ENCODE measurements at places on chromosomes 12 and 14. TPM values are rescaled to one million over a fixed set of nuclear protein-coding genes. Genes with fewer than 3 reads are reported as not detected.

DNA sequence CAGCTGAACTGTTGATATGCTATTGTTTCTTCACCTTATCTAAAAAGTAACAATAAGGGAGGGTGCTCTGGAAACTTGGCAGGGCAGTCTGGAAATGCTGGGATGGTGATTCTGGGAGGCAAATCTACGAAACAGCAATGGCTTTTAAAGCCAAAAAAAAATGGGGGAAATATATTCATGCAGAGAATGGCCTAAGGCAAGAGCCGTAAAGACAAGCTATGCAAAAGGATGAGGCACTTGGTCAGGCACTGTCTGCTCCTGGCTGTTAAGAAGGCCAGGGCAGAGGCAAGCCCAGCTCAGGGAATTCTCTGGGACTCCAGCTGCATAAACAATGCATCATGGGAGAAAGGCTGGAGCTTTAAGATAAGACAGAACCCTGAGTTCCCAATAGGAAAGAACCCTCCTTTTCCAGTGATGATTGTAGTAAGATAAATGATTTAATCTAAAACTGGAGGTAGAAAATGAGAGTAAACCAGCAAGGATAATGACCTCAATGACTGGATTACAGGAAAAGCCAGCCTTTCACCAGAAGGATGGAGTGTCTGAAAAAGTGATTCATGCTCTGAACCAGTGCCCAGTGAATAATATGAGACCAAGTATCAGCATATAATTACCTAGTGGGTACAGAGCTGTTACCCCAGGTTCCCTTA lies 46.0 kb downstream of the ITPR2 start:
- peaks cover 24% of the 10 kb centered on the region for H3K4me1 ChIP-seq
- no peaks in the 10 kb centered on the region for H3K27me3 ChIP-seq
- peaks cover 37% of the 10 kb centered on the region for H3K36me3 ChIP-seq
- no peak overlapping the region for H3K4me3 ChIP-seq
- H3K27ac ChIP-seq = no peak overlapping the region

The BATF gene
- total RNA-seq = 47.9 TPM

DNA sequence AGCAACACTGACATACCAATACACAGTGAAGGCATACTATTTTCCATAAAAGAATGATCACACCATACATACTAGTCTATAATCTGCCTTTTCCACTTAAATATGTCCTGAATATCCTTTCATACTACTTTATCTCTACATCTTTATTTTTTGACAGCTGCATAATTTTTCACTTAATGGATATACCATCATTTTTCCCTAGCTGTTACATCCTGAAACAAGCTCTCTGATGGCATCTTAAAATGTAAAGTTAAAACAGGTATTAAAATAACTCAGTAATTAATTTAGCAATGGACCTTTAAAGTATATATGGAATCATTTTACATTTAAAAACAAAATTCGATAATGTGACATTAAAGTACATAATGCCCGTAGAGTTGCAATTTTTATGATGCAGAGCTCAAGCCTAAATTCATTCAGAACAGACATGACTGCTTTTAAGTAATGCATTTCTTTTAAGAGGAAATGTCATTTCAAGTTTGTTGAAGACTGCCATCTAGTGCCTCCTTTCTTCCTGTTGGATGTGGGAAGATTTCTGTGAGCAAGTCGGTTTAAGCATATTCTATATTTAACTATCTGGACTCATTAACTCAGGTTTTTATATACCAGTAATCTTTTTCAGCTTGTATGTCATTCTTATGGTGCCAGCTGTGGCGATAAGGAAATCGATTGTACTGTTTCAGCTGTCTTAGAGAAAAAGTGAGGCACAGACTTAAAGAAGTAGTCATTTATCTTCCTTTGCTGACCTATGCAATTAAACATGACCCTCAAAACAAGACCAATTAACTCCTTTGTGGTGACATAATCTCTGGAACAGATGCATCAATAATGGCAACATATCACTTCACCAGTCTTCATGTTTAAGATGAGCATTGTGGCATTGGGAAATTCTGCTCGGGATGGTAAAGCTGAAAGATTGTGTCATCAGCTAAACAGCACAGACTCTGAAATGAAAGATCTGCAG lies 20.3 kb downstream of the PRICKLE1 start:
- H3K4me1 ChIP-seq = no peaks in the 10 kb centered on the region
- DNase-seq = no peak
- no peaks in the 10 kb centered on the region for H3K27me3 ChIP-seq
- no peaks in the 10 kb centered on the region for H3K36me3 ChIP-seq
- H3K4me3 ChIP-seq = no peak overlapping the region

DNA sequence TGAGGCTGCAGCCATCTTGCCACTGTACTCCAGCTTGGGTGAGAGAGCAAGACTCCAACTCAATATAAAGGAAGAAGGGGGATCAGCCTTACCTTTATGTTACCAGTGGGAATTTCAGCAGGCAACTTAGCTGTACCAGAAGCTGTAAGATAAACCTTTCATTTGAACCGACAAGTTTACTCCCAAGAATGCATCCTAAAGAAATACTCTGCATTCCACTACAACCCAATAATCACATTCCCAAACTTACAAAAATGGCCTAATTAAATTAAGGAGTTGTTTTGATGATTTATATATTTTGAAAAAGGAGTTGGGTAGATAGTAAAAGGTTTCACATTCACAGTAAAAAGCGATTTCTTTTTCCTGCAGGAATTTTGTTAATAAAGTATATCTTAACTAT lies 241.4 kb downstream of the TTC8 start:
- no peak overlapping the region for H3K4me3 ChIP-seq
- no peak for DNase-seq
- peaks cover 1% of the 10 kb centered on the region for H3K27me3 ChIP-seq
- no peaks in the 10 kb centered on the region for H3K36me3 ChIP-seq

- H3K27ac ChIP-seq = no peak overlapping the region
- H3K4me1 ChIP-seq = no peaks in the 10 kb centered on the region
- DNase-seq = no peak
- H3K27me3 ChIP-seq = no peaks in the 10 kb centered on the region
- no peak overlapping the region for H3K4me3 ChIP-seq
- no peaks in the 10 kb centered on the region for H3K36me3 ChIP-seq
Measured at GRCh38 chr12:56236091-56236490, 6.2 kb downstream of the SLC39A5 start.

The CYP46A1 gene
- total RNA-seq = 0.18 TPM

GRCh38 chr12:52346593-52346992 lies 20.7 kb downstream of the KRT85 start:
- H3K27ac ChIP-seq = no peak overlapping the region
- H3K27me3 ChIP-seq = peaks cover 3% of the 10 kb centered on the region
- no peak overlapping the region for H3K4me3 ChIP-seq
- peaks cover 9% of the 10 kb centered on the region for H3K4me1 ChIP-seq
- no peaks in the 10 kb centered on the region for H3K36me3 ChIP-seq

DNA sequence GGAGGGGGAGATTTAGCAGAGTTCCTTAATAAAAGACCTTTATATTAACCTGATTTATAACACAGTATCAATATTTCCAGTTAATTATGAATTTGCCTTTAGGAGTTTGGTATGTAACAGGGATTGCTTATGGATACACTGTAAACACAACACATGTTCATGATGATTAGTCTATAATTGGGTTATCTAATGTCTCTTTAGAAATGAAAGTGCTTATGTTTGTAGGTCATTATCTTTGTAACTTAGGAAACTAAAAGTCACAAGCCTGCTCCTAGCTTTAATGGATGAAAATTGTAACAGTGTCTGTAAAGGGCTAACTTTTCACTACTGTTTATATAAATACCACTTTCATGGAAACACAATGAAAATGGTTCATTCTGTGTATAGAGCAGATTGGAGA lies 9.4 kb downstream of the PDE3A start:
- peaks cover 17% of the 10 kb centered on the region for H3K27me3 ChIP-seq
- H3K36me3 ChIP-seq = no peaks in the 10 kb centered on the region
- H3K4me3 ChIP-seq = no peak overlapping the region
- no peaks in the 10 kb centered on the region for H3K4me1 ChIP-seq
- DNase-seq = no peak

The DCP1B gene
- total RNA-seq = 12.8 TPM

The KLHL33 gene
- 0.68 TPM for total RNA-seq

The CLEC6A gene
- not detected for total RNA-seq

DNA sequence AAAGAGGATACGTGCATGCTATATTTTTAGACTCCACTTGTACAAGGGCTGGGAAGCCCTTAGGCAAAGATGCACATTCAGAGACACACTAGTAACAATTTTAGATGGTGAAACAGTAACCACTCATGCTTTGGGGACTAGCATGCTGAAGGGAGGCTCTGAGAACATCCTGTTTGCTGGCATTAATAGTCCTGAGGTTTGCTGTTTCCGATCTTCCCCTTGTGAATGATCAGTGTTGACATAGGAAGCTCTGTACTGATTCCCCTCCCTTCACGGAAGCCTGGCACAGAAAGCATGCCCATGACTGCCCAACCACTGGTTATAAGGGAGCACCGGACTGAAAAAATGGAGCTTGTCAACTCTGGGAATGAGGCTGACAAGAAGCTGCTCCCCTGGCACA lies 164.6 kb downstream of the GCH1 start:
- H3K36me3 ChIP-seq = peaks cover 5% of the 10 kb centered on the region
- no peaks in the 10 kb centered on the region for H3K27me3 ChIP-seq
- peaks cover 61% of the 10 kb centered on the region for H3K4me1 ChIP-seq
- peak overlapping the region; percentile 42 for H3K4me3 ChIP-seq

DNA sequence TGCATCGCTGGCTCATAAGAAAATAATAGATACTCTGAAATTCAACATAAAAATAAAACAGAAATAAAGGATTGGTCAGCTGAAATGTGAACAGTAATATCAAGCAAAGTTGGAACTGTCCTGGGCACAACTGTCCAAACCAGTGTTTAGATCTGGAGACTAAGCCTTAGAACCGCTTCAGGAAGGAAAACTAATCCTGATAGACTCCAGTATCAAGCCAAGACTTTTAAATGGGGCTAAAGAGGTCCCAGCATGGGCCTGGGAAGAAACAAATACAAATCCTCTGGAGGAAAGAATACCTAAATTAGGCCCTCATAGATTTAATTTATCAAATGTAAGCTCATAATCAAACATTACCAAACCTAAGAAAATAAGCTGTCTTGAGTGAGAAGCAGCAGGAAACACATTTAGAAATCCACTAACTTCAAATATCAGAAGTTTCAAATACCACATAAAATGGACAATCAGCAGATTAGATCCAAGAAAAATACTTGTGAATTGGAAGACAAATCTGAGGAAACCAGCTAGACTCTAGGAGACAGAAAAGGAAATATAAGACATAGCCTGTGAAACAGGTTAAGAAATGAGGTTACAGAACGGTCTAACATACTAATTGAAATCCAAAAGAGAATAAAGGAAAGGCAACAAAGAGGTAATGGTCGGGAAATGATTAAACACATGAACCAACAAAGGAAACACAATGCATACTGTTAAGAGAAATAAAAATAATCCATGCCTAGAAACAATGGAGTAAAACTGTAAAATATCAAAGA lies 27.6 kb downstream of the SCAF11 start:
- no peak overlapping the region for H3K27ac ChIP-seq
- DNase-seq = no peak
- peaks cover 26% of the 10 kb centered on the region for H3K4me1 ChIP-seq
- no peaks in the 10 kb centered on the region for H3K27me3 ChIP-seq

The DPPA3 gene
- not detected for total RNA-seq

DNA sequence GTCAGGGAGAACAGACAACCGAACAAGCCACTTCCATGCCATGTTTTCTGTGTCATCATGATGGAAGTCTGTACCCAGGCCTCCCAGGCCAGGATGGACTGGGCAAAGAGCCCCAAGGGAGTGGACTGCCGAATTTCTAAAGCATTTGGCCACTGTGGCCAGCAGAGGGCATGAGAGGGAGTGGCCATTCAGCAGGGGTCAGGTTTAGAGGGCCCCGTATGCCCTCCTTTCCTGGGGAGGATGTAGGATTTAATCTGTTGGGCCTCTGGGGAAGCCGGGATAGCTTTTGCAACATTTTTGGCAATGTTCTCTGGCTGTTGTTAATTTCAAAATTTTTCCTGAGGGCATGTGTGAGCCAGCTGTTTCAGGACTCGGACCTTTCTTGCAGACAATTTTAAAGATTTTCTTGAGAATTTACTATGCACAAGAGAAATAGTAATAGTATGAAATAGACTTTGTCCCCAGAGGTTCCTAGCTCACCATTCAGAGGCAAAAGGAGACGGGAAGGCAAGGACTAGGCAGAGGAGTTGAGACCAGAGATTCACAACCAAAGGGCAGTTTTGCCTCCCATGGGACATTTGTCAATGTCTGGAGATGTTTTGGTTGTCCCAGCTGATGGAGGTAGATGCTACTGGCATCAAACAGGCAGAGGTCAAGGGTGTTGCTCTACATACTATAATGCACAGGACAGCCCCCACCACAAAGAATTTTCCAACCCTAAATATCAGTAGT lies 18.0 kb downstream of the ACACB start:
- H3K27ac ChIP-seq = no peak overlapping the region
- DNase-seq = no peak
- peaks cover 6% of the 10 kb centered on the region for H3K27me3 ChIP-seq
- no peak overlapping the region for H3K4me3 ChIP-seq
- H3K36me3 ChIP-seq = no peaks in the 10 kb centered on the region

The NFKBIA gene
- 395 TPM for total RNA-seq

DNA sequence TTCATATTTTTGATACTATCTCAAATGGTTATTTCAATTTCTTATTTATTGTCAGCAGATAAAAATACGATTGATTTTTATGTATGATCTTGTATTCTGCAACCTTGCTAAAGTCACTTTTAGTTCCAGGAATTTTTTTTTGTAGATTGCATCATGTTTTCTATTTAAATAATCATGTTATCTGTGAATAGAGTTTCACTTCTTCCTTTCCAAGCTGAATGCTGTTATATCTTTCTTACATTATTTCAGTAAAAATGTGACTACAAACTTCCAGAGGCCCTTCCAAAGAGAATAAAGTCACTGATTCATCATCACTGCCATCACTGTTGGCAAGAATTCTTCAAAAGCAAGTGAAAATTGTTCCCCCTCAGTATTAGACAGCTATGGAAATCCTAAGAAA lies 104.7 kb upstream of the RAP1B start:
- DNase-seq = no peak
- no peak overlapping the region for H3K4me3 ChIP-seq
- H3K4me1 ChIP-seq = peaks cover 9% of the 10 kb centered on the region

The SLC38A4 gene
- not detected for total RNA-seq

GRCh38 chr14:92625213-92625612 lies 111.6 kb downstream of the RIN3 start:
- H3K4me3 ChIP-seq = no peak overlapping the region
- H3K27me3 ChIP-seq = no peaks in the 10 kb centered on the region
- DNase-seq = no peak
- peaks cover 76% of the 10 kb centered on the region for H3K36me3 ChIP-seq
- H3K4me1 ChIP-seq = peaks cover 4% of the 10 kb centered on the region
- H3K27ac ChIP-seq = no peak overlapping the region
